ENCODE measurements at places on chromosomes 7 and 10. TPM values are rescaled to one million over a fixed set of nuclear protein-coding genes. Genes with fewer than 3 reads are reported as not detected.

Gene VWDE
- 3.6 TPM for total RNA-seq

Gene ZNF467
- 3.5 TPM for total RNA-seq

Gene UCMA
- not detected for total RNA-seq

Gene H2AZ2
- total RNA-seq: 136 TPM

Gene MMD2
- total RNA-seq: not detected

Gene SPDYE5
- total RNA-seq: not detected

Gene ZPBP
- not detected for total RNA-seq

Gene TRIM50
- not detected for total RNA-seq

Gene CRYGN
- not detected for total RNA-seq

Gene BZW2
- total RNA-seq: 61.8 TPM

Gene STX1A
- 7.3 TPM for total RNA-seq

Gene OPN1SW
- not detected for total RNA-seq

Gene INA
- 0.26 TPM for total RNA-seq

Gene NPSR1
- not detected for total RNA-seq

Gene TRIL
- not detected for total RNA-seq

Gene AKR1D1
- total RNA-seq: under 0.01 TPM

Gene ZNF25
- total RNA-seq: 7.2 TPM

Gene FKBP9
- 571 TPM for total RNA-seq

Gene BTBD16
- 0.26 TPM for total RNA-seq

Gene TCAF2
- 2.3 TPM for total RNA-seq

Gene GIMAP6
- not detected for total RNA-seq

Gene KCNH2
- total RNA-seq: 0.13 TPM

Gene PCDH15
- total RNA-seq: not detected

Gene OR9A2
- 0.26 TPM for total RNA-seq

Gene ODAD2
- under 0.01 TPM for total RNA-seq

Gene SLC13A1
- total RNA-seq: not detected

Gene NRCAM
- 0.26 TPM for total RNA-seq

Gene CFAP70
- total RNA-seq: 0.79 TPM

Gene SAMD9
- total RNA-seq: 5.5 TPM

Gene BBIP1
- 25.0 TPM for total RNA-seq

Gene ANKRD1
- not detected for total RNA-seq

Gene FAM25C
- total RNA-seq: not detected

Gene GATA3
- total RNA-seq: under 0.01 TPM

Gene MLXIPL
- under 0.01 TPM for total RNA-seq

Gene PNPLA8
- 26.3 TPM for total RNA-seq

Gene HOXA4
- total RNA-seq: not detected

Gene FAM25A
- total RNA-seq: 4.7 TPM

Gene CYCS
- total RNA-seq: 80.0 TPM

Gene CALML3
- total RNA-seq: 1.0 TPM

Gene C10orf95
- total RNA-seq: 2.9 TPM

Gene CALHM1
- total RNA-seq: not detected

Gene LIPJ
- total RNA-seq: not detected

Gene PARD3
- total RNA-seq: 78.2 TPM

Gene MSS51
- 0.90 TPM for total RNA-seq

Gene SRPK2
- total RNA-seq: 70.0 TPM

Gene ANKRD61
- total RNA-seq: not detected

Gene TNS3
- total RNA-seq: 2.6 TPM

Gene CRHR2
- not detected for total RNA-seq

Gene NODAL
- total RNA-seq: not detected

Gene RAB19
- not detected for total RNA-seq

Gene GAD2
- total RNA-seq: not detected

Gene COL1A2
- 46.9 TPM for total RNA-seq

Gene DRGX
- not detected for total RNA-seq
